ENCODE measurements at places on chromosomes 12 and 14.

- DNase-seq, result no peak
These were observed 16.9 kb upstream of the SRP54 start for GRCh38 chr14:34965912-34966311.

DNA sequence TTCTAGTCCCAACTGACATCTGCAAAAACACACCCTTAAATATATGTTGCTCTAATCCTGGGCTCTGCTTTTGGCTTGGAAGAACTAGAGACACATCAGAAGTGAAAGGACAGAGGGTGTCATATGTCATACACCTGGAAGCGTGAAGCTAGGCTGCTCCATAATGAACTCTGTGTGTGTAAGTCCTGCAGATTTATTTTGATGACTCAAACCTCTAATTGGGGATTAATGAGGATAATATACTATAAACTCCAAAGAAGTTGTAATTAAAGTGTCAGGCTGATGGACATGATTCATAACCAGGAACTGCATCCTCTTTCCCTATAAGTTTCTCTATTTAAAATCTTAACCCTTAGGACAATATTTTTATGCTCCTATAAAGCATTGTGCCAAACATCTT is 4.4 kb upstream of the KCNK10 start:
- no peak for DNase-seq

- DNase-seq, result no peak
These were observed 419.7 kb downstream of the ADAMTS20 start for GRCh38 chr12:43132291-43132690.

DNA sequence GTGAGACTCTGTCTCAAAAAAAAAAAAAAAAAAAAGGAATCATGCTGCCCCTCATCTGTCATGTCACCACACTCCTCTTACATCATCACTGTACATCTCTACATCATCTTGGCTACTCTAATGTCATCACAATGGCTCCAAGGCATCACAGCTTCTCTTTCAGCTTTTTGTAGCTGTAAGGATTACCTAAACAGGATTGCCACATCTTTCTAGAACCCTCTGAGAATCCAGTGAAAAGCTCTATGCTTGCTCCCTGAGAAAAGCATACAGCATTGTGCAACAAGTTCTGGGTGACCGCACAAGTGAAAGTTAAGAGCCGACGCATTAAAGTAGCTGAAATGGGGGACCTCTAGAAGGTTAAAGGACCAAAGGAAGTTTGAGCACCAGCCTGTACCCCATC is 272.5 kb downstream of the C12orf50 start:
- DNase-seq, result no peak

DNA sequence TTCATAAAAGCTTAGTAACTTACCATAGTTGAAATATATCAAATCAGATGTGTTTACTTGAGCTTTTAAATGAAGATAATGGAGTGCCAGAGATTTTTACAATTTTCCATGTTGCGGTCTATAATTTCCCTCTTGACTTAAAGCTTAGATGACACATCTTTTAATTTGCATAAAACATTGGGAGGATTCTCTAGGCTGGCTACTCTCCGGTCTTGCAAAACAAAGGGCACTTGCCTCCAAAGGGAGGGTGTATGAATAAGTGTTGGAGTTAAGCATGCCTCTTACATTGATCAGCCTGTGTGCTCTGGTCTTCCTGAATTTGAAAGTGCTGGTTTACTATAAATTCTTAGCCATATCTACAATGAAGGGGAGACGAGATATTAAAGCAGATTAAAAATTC is 336.4 kb upstream of the NAV3 start:
- DNase-seq, result peak; percentile 36

DNA sequence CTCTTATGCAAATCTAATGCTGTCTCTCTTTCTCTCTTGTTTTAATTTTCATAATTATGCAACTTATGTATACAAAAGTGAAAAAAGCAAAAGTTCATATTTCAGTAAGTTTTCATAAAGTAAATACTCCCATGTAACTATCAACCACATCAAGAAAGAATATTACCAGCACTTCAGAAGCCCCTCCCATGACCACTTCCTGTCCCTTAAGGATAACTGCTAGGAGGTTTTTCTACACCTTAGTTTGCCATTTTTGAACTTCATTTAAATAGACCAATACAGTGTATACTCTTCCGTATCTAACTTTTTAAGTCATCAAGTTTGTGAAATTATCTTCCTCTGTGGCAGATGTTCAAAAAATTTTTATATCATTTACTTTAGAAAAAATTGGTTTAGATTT is 547 bp upstream of the OR4K15 start:
- DNase-seq, result no peak

DNA sequence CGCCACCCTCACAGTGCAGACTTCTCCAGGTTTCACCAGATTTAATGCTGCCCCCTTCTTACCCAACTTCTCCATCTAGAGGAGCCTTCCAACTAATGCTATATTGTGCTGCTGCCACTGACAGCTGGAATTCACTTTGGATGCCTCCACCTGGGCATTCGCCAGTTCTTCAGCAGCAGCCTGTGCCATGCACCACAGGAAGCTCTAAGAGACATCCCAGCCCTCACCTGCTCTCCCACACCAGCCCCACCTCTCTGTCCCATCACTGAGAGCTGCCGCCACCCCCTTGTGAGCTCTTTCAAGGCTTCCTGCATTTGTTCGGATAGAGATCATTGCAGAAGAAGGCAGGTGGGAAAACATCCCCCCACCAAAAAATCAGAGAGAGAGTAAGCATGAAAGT is 4.6 kb upstream of the KRT2 start:
- no peak for DNase-seq

Measured in astrocyte (in vitro differentiated cells and primary cell).